ENCODE measurements at places on chromosomes 2 and 18.

DNA sequence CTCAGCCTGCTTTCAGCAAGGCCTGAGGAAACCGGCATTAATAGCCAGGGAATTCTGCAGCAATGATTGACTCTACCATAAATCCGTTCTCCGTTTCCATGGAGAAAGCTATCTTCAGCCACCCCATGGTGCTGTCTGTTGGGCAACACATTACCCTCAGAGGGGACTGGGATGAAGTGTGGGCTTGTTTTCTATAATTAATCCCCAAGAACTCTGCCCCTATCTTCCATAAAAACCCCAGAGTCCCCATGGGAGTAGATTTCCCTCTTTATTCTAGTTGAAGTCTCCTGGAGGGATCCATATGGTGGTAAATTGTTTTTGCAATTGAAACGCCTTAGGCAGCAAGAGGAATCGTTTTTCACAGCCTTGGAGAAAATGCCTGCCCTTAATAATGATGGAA is 9.2 kb downstream of the G6PC2 start:
- DNase-seq = no peak

DNA sequence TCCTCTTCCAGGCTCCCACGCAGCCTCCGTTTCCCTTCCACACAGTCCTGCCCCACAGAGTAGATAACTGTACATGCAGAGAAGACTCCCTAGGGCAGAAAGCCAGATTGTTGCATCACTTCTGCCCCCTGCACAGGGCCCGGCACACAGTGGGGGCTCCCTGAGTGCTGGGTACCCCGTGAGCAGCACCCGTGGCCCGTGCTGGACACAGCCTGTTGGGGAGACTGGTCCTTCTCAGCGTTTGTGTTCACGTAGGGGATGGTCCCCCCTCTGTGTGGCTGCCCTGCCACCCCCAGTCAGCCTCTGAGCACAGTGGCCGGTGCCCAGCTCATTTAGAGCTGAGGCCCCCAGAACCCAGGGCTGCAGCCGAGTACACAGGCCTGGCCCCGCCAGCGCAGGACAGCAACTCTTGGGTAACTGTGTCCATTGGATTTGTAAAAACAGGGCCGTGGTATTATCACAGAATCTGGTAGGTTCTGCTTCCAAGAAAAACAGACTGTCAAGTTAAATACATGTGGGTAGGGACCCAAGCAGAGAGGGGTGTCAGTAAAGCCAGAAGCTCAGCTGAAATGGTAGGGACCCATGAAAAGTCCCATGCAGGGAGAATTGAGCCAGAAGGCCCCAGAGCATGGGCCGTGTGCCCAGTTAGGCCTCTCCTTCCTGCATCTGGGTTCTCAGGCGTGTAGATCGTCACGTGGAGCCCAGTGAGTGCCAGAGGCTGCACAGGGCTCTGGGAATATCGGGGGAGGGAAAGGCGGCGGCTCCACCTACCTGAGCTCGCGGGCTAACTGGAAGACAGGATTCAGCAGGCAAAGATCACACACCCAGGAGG is 257.3 kb downstream of the ATAD2B start:
- no peak for DNase-seq

DNA sequence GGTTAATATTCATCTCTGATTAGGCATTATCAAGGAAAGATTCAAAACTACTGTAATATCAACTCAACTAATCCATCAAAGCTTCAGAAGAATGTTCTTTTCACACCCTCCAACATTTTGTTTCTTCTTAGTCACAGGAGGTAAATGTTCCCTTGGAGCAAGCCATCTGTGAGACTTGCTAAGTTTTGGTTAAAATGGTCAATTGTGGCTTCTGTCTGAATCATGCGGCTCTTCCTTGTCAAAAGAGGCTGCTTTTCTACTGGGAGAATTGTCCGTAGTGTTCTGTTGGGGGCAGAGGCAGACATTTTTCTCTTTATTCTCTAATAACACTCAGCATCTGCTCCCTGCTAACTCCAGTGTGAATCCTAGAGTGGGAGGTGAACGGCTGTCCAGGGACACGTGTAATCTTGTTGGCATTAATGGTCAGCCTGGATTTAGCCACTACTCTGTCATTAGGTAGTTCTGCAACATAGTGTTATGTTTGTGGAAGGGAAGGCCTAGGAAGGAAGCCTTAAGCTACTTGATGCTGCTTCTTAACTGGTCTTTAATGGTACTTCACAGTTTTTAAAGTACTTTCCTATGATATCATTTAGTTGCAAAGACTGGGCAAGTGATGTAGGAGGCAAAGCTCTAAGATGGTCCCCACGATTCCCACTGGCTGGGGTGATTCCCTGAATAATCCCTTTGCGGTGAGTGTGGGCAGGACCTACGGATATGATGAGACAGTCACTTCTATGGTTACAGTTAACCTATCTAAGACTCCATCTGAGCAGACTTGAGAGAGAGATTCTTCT is 22.6 kb upstream of the FAP start:
- DNase-seq = no peak

- no peak for DNase-seq
These were observed 60.0 kb downstream of the CEP192 start for GRCh38 chr18:13051159-13051558.

- DNase-seq = no peak
These were observed 74.5 kb downstream of the CAB39 start for GRCh38 chr2:230787101-230787500.

DNA sequence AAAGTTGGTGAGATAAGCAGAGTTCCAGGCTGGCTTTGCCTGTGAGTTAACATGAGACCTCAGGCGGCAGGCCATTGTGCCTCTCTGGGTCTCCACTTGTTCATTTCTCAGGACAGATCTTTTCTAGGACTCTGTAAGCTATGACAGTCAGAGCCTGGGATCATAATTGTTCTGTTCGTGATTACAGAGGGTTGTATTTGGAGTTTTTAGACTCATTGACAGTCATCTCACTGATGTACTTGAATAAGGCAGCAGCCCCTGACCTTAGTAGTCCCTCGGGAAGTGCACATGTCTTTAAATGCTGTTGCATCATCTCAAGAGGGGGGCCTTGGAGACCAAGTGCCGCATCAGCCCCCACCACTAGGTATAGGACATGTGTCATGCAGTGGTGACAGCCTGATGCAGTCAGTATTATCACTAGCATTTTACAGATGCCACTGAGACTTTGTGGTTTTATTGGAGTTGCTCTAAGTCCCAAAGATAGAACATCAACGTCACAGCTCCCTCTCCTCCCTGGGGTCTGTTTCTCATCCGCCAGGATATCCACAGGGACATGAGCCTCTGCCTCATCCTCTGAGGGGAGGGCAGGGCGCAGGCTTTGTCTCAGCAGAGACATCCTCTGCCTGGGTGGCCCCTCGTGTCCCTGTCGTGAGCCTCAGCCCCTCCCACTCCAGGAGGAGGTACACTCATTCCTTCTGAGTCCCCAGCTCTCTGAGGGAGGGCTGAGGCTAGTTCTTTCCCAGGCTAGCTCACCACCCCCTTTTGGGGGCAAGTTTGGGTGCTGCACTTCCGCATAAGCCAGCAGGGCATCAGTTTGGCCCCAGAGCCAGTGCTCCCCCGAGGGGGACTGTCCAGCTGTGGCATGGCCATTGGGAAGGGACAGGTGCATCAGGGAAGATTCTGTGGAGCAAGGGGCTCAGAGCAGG is 14.1 kb downstream of the GLI2 start:
- DNase-seq = no peak

GRCh38 chr2:166338831-166339339 is 36.9 kb downstream of the SCN9A start:
- DNase-seq = no peak

DNA sequence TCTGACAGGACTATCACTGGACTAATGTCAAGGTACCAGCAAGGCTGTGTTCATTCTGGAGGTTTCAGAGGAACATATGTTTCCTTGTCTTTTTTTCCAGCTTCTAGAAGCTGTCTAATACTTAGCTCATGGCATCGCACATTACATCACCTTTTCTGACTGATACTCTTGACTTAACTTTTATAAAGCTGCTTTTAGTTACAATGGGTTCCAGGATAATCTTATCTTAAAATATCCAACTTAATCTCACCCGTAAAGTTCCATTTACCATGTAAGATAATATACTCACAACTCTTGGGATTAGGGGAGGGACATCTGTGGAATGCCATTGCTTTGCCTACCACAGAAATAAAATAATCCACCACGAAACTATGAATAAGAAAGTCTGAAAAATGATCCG is 394.2 kb downstream of the CDH19 start:
- DNase-seq = no peak

DNA sequence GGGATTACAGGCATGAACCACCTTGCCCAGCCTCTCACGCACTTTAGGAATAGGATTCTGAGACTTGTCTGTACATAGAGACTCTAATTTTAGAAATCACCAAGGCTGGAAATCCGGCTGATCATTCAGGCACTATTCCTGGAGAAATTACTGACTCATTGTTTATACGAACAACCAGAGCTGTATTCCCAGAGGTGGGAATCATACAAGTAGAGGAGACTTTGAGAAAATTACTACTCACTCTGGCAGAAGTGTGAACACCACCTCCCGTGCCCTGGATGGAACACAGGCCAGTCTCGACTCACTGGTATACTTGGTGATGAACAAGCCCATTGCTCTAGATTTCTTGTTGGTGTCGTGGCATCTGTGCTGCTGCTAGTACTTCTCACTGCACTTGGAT is 5.8 kb upstream of the ADNP2 start:
- DNase-seq = no peak

DNA sequence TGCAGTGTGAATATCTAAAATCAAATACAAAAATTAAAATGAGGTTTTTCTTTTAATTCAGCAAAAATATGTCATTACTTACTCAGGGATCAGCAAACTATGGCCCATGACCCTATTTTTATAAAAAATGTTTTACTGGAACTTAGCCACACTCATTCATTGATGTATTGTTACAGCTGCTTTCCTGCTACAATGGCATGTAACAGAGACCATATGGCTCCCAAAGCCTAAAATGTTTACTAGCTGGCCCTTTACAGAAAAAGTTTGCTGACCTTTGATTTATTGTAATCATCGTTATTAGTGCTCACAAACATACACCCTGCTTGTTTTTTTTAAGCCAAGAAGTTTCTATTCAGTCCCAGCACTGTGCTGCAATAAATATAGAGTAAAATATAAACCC is 120.3 kb downstream of the PLA2R1 start:
- DNase-seq = no peak

GRCh38 chr2:163716101-163716500 is 19.7 kb downstream of the FIGN start:
- no peak for DNase-seq

DNA sequence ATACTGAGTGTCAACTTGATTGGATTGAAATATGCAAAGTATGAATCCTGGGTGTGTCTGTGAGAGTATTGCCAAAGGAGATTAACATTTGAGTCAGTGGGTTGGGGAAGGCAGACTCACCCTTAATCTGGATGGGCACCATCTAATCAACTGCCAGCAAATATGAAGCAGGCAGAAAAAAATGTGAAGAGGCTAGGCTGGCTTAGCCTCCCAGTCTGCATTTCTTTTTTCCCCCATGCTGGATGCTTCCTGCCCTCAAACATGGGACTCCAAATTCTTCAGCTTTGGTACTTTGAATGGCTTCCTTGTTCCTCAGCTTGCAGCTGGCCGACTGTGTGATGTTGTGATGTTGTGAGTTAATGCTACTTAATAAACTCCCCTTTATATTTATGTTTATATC is 577.4 kb downstream of the CPS1 start:
- no peak for DNase-seq

- DNase-seq = no peak
These were observed 8.0 kb downstream of the ALLC start for GRCh38 chr2:3665886-3666612.

DNA sequence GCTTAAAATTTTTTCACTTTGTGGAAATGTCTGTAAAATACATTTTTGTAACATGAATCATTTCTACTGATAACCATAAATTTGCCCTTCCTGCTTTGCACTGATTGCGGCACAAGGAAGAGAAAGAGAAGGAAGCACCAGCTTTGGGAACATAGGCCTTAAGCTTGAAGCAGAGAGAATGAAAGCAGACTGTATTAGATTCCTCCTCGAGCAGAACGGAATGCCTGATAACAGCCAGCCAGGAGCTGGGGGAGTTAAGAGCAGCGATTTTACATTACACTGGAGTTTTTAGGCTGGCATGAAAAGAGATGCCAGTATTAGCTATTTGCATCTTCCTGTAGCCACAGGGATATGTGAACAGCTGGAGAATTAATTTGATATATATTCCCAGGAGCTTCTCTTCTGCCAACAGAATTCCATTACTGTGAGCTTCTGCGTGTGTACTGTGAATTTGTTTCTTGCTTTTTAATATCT is 33.5 kb downstream of the CRIM1 start:
- DNase-seq = no peak

DNA sequence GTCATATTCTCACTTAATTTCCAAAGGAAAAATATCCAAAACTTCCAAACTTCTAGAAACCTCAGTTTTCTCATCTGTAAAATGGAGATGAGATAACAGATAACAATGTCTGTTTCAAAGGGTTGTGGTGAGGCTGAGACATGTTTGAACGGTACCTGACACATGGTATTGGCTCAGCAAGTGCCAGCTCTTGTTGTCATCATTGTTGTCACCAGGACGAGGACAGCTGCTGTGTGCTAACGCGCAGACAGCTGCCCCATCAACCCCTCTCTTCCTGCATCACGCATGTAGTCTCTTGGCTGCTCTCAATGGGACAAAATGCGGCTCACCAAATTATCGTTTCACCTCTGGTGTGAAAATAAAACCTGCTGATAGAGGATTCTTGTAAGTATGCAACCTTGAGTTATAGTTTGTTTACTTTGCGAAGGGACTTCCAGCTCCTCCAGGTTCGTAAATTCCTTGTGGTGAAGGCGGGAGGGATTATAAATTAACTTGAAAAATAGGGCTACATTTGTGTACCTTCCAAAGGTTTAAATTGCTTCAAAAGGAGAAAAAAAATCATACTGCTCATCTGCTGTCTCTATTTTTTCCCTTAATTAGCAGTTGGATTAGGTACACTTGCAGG is 605.4 kb downstream of the BCL11A start:
- no peak for DNase-seq

DNA sequence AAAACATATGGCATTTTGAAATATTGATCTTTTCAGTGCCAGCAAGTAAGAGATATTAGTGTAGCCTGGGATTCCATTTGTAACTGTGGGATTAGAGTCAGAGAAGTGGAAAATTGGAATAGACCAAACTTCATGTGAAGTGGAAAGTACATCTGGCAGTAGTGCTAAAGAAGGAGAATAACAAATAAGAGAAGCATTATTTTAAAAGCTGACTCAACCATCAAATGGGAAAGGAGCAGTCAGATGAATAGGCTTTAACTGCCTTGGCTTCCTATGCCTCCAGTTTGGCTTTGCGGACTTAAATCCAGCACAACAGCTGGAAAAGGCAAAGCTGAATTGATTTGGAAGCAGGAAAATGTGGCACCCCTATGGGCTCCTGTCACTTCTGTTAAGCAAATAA is 623.1 kb downstream of the TSN start:
- DNase-seq = no peak

GRCh38 chr2:68463287-68463877 is 3.7 kb downstream of the FBXO48 start:
- no peak for DNase-seq

- DNase-seq = no peak
These were observed 243.3 kb upstream of the KCNJ3 start for GRCh38 chr2:154455166-154455565.
